PC-9 (cell line): ENCODE measurements at places on chromosomes 1 and 21.

GRCh38 chr1:4166713-4167112 lies 266.6 kb upstream of the C1orf174 start:
- H3K36me3 ChIP-seq = no peaks in the 10 kb centered on the region
- peaks cover 97% of the 10 kb centered on the region for H3K27me3 ChIP-seq
- no peak overlapping the region for H3K27ac ChIP-seq
- H3K4me3 ChIP-seq = no peak overlapping the region

DNA sequence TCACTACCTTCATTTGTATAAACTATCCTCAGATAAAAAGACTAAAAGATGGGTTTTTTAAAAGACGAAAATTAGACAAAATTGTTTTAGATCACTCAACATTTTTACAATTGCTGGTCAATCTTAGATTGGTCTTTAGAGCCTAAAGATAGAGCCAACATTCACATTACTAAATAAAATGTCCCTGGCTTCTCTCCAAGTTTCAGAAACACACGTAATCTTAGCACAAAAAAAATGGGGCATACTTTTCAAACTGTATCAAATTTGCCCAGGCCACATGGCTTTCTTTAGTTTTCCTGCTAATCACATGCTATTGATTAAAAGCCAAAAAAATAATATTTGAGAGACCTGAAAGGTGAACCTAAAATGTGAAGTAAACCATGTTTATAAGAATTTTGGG lies 288.1 kb downstream of the DPYD start:
- no peaks in the 10 kb centered on the region for H3K27me3 ChIP-seq
- H3K27ac ChIP-seq = no peak overlapping the region
- no peaks in the 10 kb centered on the region for H3K4me1 ChIP-seq
- no peak overlapping the region for H3K4me3 ChIP-seq
- no peak for DNase-seq
- no peaks in the 10 kb centered on the region for H3K36me3 ChIP-seq

DNA sequence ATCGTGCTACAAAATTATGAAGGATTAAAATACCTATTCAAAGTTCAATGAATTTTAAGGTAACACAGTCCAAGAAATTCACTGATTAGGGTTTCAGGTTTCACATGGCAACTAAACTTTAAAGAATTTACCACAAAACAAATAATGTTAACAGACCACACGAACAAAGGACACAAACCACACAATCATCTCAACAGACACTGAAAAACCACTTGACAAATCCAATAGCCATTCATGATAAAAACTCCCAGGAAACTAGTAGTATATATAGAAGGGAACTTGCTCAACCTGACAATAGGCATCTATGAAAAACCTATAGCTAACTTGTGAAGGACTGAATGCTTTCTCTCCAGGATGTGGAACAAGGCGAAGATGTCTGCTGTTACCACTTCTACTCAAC lies 21.1 kb upstream of the SH2D5 start:
- no peak overlapping the region for H3K27ac ChIP-seq
- no peaks in the 10 kb centered on the region for H3K4me1 ChIP-seq
- H3K27me3 ChIP-seq = no peaks in the 10 kb centered on the region
- no peak overlapping the region for H3K4me3 ChIP-seq

DNA sequence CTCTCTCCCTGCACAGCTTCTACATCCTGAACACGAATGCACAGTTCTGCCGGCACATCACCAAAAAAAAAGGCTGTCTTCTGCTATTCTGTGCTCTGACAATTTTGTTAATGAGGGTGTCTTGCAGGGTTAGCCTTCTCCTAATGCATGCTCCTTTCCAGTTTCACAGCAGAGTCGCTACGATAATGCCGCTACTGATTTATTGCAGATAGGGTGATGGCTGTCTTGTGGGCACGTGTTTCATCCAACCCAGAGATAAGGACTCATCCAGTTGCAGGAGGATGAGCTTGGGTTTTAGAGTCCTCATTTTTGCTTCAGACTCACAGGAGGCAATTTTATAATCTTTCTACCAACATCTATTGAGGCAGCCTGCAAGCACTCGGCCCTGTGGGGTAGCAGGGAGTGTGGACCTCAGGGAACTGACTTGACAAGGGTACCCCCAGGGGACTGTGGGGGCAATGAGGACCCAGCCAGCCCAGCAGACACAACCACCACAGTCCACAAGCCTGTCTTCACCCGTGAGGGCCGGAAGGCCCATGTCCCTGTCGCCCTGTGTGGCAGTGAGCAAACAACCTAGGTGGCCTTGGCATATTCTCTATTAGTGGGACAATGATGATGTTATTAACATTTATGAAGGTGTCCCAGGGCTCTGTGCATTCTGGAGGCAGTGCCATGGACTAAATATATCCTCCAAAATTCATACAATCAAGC lies 15.4 kb upstream of the UTS2 start:
- H3K36me3 ChIP-seq = no peaks in the 10 kb centered on the region
- H3K4me1 ChIP-seq = no peaks in the 10 kb centered on the region
- DNase-seq = no peak

DNA sequence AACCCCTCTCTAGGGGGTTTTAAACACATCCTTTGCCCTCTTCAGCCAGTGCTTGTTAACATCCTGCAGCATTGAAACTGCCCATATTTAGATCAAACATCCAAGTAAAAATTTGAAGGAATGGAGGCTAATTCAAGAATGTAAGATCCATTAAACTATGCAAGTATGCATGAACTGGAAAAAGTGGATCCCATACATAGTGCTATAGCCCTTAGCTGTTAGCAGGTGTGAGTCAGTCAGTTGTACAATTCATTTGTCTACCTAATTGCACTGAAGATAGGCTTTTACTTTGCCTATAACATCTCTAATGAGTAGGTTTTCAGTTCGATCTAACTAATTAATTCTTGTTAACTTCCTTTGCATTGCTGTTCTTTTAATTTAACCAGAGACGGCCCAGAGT lies 270.9 kb downstream of the LMO4 start:
- H3K4me1 ChIP-seq = peaks cover 8% of the 10 kb centered on the region; the same call in 1 of the 2 replicates
- no peak overlapping the region for H3K27ac ChIP-seq
- no peaks in the 10 kb centered on the region for H3K36me3 ChIP-seq
- DNase-seq = no peak
- H3K27me3 ChIP-seq = no peaks in the 10 kb centered on the region

GRCh38 chr1:231554969-231555368 lies 26.5 kb downstream of the TSNAX start:
- H3K36me3 ChIP-seq = no peaks in the 10 kb centered on the region; the same call in 1 of the 2 replicates
- DNase-seq = no peak
- no peak overlapping the region for H3K4me3 ChIP-seq
- no peaks in the 10 kb centered on the region for H3K4me1 ChIP-seq

DNA sequence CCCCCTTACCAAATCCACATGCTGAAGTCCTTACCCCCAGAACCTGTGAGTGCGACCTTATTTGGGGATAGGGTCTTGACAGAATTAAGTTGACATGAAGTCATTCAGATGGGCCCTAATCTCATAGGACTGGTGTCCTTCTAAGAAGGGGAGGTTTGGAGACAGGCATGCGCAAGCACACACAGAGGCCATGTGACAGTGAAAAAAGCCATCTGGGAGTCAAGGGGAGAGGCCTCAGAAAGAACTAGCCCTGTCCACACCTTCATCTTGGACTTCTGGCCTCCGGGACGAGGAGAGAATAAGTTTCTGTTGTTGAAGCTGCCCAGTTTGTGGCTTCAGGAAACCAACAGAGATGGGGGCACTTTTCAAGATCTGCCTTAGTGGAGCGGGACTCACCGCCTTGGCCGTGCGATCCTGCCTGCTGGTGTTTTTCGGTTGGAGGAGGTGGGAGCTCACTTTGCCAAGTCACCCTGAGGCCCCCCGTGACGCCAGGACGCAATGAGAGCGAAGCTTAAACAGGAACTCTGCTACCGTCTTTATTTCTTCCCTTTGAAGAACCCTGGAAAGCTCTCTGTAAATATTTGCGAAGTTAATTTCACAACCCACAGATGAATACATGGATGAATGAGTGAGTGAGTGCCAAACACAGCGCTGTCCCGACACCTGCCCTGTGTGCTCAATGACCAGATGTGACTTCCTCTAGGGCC lies 42.5 kb upstream of the C1orf174 start:
- no peaks in the 10 kb centered on the region for H3K36me3 ChIP-seq
- no peak for DNase-seq
- H3K27me3 ChIP-seq = peaks cover 98% of the 10 kb centered on the region
